ENCODE measurements at places on chromosomes 6 and 20.

DNA sequence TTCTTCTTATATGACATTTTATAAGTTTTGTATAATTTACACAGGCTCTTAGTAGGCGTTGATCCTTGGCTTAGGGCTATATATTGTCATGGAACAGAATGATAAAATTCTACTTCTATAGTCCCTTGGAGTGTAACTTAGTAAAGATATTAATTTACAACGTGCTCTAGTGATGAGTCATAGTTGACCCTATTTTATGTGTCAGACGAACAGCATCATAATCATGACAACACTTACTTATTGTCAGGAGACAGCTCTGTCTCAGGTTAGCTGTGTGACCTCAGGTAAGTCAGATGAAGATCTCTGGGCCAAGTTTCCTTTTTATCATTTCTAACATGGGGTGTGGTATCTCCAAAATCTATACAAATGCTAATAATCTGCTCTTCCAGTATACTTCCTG is 473.5 kb downstream of the UTRN start:
- no peak for DNase-seq

DNA sequence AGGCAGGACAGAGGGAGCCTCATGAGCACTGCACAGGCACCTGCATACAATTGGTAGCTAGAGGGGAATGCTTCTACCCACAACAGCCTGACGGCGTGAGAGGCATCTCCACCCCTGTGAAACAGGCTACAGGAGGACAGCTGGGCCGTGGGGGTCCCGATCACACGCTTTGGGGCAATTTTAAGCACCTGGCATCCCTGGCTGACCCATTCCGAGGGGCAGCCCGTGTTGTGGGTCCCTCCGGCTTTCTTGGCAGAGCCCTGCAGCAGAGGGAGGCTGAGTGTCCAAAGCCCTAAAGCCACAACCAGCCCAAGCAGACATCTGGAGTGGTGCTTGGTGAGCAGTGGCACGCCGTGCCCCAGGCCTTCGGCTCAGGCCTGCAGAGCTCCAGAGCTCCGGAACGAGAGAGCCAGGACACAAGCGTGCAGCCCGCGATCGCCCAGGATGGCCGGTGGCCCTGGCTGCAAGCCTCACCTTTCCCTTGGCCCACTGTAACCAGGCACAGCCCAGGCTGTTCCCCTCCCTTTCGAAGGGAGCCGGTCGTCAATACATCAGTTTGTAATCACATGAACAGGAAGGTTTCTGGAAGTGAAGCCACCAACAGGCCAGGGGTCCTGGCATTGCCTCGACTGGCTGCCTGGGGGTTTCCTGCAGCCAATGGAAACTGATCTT is 81.4 kb downstream of the DLL1 start:
- DNase-seq: no peak

- DNase-seq: peak; percentile 44
Observed at GRCh38 chr20:31593221-31594001, 11.7 kb upstream of the ID1 start.

GRCh38 chr20:47878601-47879027 is 93.3 kb upstream of the SULF2 start:
- DNase-seq: no peak

GRCh38 chr20:38293491-38294065 is 10.4 kb upstream of the BPI start:
- DNase-seq: no peak

GRCh38 chr6:18441251-18441979 is 54.3 kb downstream of the RNF144B start:
- DNase-seq: no peak

- no peak for DNase-seq
Observed at GRCh38 chr6:148068437-148069061, 274.1 kb upstream of the SASH1 start.

GRCh38 chr6:81265106-81265505 is 487.4 kb downstream of the TENT5A start:
- no peak for DNase-seq

DNA sequence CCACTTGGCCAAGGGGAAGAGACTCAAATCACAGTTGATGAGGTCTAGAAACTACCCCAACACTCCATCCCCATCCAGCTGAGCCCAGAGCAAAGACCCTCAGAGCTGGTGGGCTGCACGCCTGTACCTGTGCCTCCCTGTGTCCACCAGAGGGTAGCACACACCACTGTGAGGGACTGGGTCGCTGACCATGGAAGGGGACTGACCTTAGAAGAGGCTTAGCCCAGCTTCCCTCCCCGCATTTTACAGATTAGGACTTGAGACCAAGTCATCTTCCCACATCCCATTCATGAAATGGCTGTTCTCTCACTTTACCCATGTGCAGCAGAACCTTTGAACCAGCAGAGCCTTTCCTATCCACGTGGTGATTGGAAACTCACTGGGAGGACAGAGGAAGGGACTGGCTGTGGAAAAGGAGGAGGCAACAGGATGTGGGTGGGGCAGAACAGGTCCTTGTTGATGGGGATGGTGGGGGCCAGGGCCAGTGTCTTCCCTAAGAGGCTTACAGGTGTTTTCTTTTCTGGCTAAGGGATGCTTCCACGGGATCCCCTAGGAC is 44.3 kb downstream of the CPXM1 start:
- DNase-seq: peak; percentile 56

DNA sequence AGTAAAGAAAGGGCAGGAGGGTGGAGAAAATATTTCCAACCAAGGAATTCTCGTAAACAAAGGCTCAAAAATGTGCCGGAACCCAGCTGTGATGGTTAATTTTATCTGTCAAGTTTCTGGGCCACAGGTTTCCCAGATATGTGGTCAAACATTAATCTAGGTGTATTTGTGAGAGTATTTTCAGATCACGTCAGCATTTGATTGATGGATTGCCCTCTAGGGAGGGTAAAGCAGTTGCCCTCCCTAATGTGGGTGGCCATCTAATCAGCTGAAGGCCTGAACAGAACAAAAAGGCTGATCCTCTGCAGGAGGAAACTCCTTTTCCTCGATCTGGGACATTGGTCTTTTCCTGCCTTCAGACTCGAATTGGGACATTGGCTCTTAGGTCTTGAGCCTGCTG is 298.7 kb upstream of the TCF21 start:
- DNase-seq: no peak

- DNase-seq: no peak
Observed at GRCh38 chr6:135116571-135116970, 61.9 kb upstream of the HBS1L start.

GRCh38 chr6:10320291-10320690 is 94.6 kb downstream of the TFAP2A start:
- DNase-seq: no peak

GRCh38 chr6:140101818-140102217 is 727.4 kb upstream of the CITED2 start:
- peak; percentile 6 for DNase-seq

- DNase-seq: no peak
Observed at GRCh38 chr6:161128680-161129196, 137.2 kb downstream of the MAP3K4 start.

DNA sequence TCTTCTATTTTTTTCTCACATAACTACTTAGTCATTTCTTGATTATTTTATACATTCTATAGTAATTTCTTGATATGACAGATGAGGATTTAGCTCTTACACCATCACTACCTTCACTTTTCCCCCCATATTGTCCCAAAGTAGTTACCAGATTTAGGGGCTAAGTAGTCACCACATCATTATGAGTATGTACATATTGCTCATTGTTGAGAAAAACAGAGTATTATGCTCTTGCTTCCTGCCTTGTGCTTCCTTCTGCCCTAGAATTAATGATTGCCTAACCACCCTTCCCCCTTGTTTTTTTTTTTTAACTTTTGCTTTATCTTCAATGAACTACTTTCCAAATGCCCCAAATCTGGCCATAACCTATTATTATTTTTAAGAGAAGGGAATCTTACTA is 6.8 kb upstream of the HLA-B start:
- DNase-seq: no peak

DNA sequence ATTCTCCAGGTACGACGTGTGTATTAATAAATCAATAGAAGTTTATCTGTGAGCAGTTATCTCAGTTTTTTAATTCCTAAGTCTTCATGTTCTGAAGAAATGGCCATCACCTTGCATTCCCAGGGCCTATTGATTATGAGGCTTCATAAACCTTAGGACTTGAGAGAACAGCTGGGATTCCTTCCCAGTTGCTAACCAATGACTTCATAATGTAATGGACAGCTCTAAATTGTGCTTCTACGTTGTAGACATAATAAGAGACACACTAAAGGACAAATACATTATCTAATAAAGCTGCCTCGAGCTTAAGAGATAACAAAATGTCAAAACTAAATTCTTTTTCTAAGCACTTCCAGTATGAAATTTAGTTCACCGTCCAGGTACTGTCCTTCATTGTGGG is 30.6 kb downstream of the TSHZ2 start:
- DNase-seq: no peak

DNA sequence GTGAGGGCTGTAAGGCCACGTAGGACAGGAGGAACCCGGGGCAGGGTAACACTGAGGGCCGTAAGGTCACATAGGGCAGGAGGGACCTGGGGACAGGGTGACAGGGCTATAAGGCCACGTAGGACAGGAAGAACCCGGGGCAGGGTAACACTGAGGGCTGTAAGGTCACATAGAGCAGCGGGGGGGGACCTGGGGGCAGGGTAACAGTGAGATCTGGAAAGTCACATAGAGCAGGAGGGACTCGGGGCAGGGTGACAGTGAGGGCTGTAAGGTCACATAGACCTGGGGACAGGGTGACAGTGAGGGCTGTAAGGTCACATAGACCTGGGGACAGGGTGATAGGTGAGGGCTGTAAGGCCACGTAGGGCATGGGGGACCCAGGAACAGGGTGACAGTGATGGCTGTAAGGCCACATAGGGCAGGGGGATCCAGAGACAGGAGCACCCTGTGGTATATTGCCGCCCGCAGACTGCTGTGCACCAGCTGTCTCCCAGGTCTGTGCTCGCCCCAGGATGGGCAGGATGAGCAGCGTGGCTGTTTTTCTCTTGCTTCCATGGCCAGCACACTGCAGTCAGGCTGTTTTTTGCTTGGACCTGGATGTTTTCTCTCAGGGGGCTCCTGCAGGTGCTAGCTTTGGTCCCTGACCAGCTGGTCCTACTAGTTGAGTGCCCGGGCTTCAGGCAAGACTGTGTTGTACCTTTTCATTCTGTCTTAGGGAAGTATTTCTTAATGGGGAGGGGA is 55.7 kb downstream of the SYTL3 start:
- DNase-seq: no peak

GRCh38 chr6:84033523-84034451 is at the start of gene MRAP2:
MRAP2 (plus strand) TSS chr6:84033772; CDS start chr6:84055319, 21,547 bp downstream.
- DNase-seq: peak; percentile 33

DNA sequence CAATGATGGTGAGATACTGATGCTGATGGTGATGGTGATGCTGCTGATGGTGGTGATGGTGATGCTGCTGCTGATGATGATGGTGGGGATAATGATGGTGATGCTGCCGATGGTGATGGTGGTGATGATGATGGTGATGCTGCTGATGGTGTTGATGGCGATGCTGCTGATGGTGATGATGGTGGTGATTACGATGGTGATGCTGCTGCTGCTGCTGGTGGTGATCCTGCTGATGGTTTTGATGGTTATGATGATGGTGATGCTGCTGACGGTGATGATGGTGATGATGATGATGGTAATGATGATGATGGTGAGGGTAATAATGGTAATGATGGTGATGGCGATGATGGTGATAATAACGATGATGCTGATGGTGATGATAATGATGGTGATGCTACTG is 50.0 kb downstream of the ARHGAP40 start:
- DNase-seq: no peak

DNA sequence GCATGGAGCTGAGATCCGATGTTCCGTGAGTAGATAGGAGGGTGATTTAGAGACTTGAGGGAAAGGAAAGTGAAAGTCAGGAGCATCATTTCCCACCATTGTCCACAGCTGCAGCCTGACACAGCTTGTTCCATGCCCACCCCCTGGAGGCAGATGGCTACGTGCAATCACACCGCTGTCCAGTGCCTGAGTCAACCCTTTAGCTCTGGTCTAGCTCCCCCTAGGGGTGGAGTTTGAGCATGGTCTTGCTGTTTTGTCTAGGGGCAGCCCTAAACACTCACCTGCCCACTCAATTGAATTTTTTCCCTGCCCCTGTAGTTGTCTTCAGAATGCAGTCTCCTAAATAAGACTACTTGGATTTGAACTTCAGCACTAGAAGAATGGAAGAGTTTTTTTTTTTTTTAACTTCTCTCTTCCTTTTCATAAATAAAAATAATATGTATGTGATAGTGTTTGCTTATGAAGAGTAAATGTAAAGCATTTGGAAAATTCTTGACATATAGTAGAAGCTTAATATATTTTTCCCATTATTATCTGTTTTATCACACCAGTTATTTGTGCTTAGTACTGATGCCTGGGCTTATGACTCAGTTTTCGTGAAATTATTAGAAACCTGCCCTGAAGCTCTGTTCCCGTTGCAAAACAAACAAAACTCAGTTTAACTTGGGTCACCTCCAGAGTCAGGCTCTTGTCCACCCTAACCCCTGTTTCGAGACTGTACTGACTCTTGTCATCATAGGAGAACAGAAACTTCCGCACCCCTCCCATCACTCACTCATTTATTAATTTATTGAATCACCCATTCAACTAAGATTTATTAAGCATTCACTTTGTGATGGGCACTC is 814.8 kb downstream of the MAFB start:
- peak; percentile 82 for DNase-seq

DNA sequence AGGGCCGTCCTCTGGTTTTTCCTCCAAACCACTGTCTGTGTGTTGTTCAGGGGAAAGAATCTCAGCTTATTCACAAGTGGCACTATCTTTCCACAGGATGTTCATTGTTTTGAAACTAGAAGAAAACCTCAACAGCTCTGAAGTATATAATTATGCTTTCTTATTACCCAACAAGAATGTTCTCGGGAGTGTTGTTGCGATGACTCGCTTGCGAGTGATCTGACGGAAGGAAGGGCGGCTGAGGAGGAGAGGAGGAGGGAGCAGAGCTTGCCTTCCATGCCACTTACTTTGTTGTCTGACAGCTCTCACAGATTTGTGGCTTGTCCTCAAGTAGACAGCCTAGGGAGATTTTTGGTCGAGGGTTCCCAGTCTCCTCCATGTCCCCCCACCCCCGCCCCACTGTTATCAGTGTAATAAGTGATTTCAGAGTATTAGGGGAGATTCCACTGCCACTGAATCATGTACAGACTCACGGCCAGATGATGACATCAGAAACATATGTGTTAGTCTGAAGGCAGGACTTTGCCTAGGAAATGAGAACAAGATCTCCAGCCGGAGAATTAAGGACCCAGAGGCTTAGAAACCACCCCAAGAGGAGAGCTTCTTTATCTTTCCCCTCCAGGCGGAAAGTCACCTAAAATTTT is 80.7 kb upstream of the CCN6 start:
- peak; percentile 68 for DNase-seq

DNA sequence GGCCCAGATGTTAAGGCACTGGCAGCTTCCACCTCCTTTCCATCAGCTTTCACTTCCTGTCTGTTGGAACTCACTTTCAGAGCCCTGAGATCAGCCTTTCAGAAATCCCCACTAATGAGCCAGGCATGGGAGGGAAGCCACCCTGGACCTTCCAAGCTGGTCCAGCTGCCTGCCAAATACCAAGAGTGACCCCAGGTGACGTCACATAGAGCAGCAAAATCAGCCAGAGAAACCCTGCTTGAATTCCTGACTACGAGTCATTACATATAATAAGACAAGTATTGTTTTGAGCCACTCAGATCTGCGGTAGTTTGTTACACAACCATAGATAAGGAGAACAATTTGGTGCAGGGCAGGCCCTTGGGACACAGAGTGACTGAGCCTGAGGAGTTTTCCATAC is 556.0 kb upstream of the JAG1 start:
- DNase-seq: peak; percentile 10
